ENCODE measurements at places on chromosomes 7 and 10.

DNA sequence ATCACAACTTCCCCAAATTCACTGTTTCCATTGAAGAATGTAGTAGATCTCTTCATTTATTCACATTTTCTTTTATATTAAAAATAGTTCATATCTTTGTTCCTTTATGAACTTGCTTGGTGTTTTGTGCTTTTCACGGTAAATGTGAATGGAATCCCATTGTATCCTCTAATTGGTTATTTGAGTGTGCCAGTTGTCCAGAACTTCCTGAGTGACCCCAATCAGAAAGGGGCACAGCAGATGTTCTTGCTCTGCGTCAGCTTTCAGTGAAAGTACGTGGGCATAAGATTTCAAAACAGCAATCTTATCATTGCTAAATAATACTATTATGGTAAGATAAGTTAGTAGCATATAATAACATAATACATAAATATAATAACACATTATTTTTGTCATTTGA lies 47.0 kb downstream of the PTPRZ1 start:
- no peak for DNase-seq

GRCh38 chr7:18163091-18163490 lies 135.4 kb upstream of the PRPS1L1 start:
- DNase-seq: no peak

DNA sequence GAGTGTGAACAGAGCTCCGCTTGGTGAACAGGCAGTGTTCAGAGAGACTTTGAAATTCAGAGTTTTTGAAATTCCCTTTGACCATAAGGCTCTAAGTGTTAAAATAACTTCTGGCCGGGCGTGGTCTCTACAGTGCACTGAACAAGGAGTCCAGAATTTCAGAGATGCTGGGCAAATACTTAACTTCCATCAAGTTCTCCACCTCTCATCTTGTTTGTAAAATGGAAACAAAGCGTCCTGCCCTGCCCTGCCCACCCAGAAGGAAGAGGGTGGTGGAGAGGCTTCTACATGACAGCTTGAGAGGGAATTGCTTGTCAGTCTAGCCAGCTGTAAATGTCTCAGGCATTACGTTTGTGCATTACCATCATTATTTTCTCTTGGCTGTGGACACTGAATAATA lies 102.6 kb downstream of the RGS10 start:
- no peak for DNase-seq

DNA sequence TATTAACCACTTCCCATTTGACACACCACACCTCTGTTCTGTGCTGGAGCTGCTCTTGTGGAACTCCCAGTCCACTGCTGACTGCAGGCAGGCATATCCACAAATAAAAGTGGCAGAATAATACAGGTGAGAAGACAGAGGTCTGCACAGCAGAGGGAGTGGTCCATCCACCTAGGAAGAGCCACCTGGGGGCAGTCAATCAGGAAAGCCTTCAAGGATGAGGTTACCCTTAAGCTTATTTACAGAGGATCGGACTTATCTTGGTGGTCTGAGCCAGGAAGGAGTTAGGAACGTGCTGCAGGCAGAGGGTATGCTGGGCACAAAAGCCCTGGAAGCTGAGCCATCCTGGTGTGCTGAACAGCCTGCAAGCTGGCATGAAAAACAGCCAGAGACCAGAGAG lies 78.7 kb downstream of the FRMPD2 start:
- no peak for DNase-seq

GRCh38 chr7:25361863-25362262 lies 133.6 kb upstream of the NPVF start:
- DNase-seq: no peak

GRCh38 chr7:47482013-47482875 lies 99.7 kb downstream of the TNS3 start:
- DNase-seq: peak; percentile 83

GRCh38 chr10:49253340-49253906 lies 45.5 kb upstream of the C10orf71 start:
- DNase-seq: no peak

DNA sequence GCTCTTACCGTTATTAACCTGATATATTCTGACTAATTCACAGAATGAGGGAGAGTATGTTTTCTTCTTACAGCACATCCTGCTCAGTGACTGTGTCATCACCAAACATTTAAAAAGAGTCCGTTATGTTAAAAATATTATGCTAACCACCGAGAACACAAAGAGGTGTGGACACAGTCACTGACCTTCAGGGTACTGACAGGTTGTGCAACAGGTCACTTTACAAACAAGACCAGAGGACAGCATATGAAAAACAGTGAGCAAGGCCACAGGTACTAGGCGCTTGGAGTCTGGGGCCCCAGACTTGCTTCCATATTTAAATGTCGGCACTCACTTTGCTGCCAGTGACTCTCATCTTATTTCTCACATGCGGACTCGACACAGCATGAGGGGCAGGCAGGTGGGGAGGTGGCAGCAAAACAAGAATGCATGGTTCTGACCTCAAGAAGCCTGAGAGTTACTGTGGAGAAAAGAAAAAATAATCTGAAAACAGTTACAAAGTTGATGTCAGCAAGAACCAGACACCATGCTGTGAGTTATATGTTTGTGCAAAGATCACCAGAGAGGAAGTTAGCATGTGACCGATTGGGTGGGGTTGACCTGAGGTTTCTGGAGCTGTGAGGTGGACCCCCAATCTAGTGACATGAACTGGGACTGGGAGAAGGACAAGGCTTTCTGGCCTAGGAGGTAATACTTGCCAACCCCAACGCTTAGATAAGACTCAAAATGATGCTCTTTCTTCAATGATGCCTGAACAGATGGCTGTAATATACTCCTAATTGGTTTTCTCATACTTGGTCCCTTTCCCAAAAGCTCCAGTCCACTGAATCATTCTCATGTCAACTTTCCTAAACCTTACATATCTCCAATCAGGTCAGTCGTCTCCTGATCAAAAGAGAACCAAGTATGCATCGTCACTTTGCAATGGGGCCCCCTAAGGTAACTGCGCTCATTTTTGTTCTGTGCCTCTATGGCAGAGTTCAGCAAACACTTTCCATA lies 102.4 kb downstream of the HIPK2 start:
- no peak for DNase-seq

DNA sequence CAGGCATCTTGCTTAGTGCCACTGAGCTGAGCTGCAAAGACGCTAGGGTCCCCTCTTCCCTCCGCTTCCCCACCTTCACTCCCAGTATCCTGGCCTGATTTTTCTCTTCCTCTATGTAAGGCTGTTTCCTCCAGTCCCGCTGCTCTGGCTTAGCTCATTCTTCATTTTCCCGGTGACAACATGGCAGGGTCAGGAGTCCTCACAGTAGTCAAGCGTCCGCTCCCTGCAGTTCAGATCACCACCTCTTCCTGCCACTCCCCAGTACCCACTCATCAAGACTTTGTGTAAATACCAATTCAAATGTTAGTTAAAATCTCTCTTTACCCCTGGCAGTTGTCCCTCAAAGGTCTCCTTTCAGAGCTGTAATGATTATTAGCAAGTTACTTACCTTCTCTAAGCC lies 650.4 kb upstream of the CELF2 start:
- no peak for DNase-seq

GRCh38 chr10:130623680-130624267 lies 487.6 kb downstream of the GLRX3 start:
- DNase-seq: no peak

DNA sequence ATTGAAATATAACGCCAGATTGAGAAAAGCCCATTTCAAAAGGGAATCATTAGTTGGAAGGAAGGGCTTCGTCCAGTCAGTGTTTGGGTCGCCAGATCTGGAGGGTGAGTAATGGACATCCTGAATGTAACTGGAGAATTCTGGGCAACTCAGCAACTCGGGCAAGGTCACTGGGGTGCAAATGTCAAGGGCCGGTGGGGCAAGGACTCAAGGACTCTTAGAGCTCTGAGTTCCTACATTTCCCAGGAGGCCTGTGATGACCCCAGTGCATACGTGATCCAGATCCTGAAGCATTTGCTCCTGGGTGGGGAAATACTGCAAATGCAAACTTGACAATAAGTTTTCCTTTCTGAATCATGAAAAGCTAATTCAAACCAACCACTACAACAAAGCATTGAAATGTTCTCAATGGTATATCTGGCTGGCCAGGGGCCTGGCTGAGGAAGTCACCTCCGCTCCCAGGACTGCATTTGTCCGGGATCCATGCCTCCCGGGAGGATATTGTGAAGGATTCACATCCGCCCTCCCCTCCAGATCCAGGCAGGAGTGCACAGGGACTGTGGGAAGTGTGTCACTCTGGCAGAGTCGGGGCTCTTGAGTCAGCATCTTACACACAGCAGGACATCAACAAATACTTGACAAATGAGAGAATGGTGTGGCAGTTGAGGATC lies 164.0 kb downstream of the FANK1 start:
- DNase-seq: peak; percentile 84

- no peak for DNase-seq
These were observed 11.3 kb upstream of the SMO start for GRCh38 chr7:129176916-129177710.

- peak; percentile 38 for DNase-seq
These were observed 326.9 kb downstream of the PLXNA4 start for GRCh38 chr7:132249256-132249971.

DNA sequence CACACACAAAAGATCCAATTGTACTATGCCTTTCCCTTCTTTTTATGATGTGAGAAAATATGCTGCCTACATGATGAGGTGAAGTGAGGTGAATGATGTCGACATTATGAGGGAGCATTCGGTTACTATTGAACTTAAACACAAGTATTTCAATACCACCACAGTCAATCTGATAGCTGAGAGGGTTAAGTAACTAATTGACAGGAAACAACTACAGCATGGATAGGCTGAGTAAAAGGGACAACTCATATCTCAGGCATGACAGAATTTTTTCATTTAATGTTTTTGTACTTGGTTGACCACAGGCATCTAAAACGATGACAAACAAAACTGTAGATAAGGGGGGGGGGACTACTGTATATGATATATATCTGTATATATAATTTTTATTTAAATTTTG lies 488.9 kb downstream of the SH2D4B start:
- no peak for DNase-seq

DNA sequence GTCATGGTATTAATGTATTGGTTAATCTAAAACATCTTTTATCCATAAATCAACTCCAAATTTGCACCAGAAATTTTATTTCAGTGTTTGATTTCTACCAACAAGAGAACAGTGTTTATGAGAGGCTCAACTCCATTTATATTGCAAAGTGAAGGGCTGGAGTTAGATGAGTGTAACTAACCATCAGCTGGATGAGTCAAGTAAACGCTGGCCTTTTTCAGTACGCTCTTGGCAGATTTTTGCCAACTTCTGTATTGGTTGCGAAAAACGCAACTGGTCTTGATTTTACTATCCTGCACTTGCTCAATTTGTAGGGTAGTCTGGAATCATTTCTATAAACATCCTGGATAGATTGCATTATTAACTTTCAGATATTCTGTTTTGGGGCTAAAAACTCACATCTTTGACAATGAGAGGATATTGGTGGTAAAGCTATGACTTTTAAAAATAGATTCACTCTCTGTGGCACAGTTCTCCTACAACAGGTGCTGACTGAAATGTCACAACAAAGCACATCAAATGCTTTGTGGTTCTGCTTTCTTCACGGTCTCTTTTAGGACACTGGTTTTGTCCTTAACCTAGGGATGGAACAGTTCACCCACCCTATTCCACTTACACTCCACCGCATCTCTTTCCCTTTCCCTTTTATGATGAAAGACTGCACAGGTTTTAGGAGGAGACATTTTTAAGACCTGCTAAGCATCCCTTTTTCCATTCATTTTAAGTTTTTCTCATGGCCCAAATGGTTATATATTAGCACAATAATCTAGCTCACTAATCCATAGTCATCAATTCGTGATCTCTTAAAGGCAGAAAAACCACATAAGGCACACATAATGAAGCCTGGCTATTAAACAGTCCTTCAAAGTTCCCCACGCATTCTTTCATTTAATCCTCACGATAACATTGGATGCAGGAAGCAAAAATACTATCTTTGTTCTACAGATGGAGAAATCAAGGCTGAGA lies 12.8 kb downstream of the CACNA2D1 start:
- DNase-seq: no peak

DNA sequence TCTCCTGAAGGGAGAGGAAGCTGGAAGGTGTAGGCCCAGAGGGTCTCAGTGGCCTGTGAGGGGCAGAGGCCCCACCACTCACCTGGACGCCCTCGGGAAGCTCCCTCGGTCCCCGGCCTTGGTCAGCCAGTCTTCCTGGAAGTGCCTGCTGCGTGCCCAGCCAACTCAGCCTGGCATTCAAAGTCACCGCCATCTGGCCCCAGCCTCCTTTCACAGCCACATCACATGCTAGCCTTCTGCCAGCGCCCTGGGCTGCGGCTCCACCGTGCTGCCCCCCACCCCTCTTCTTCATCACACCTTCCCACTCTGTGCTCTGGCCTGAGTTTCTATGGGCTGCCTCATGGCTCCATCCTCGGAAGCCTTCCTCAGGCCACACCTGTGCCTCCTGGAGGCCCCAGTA lies 98.0 kb downstream of the ZMIZ1 start:
- DNase-seq: no peak

DNA sequence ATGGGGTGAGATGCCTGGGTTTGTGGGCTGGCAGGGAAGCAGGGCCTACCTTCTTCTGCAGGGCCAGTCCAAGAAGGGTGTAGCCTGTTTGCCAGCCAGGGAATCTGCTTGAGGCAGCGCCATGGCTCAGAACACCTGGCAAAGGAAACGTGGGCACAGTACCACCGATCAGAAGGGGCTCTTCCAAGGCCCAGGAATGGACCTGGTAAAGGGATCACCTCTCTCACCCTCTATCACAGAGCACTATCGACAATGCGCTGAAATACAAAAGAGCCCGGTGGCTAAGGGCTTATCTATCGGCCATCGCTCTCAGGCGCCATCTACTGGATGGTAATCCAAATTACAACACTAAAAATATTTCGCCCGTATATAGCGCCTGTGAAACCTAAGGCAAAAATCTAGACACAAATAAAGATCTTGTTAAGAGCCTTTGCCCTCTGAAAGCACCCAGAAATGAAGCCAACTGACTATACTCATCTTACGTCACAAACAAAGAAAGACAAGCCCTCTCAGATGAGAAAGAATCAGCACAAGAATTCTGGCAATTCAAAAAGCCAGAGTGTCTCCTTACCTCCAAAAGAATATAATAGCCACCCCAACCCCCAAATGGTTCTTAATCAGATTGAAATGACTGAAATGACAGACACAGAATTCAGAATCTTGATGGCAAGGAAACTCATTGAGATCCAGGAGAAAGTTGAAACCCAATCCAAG lies 217.8 kb upstream of the HPS1 start:
- peak; percentile 67 for DNase-seq

GRCh38 chr10:130900441-130901160 lies 410.9 kb downstream of the TCERG1L start:
- no peak for DNase-seq

GRCh38 chr7:39453743-39454355 lies 112.4 kb upstream of the YAE1 start:
- DNase-seq: peak; percentile 65

DNA sequence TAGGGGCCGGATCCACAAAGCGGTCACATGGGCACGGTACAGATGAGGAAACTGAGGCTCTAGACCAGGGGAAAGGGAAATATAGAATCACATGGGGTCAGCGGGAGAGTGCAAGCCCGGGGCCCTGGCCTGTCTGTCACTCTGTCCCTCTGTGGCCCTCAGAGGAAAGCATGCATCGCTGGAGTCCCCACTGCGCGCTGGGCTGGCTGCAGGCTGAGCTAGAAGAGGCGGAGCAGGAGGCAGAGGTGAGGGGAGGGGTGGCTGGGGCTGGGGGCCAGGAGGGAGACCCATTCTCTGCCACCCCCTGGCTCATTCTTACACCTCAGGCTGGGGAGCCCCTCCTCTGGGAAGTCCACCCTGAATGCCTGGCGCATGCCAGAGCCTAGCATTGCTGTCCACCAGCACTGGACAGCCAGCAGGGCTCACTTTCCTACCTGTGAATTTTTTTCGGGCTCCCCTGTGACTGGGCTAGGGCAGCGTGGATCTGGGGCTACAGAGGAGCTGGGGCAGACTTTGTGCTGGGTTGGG lies 2.3 kb downstream of the VPS37D start:
- DNase-seq: no peak

Data from PC-3 (cell line).